NCI-H460 (cell line): ENCODE measurements at places on chromosomes 4 and X.

- no peak for DNase-seq
These were observed 15.7 kb downstream of the MSX1 start for GRCh38 chr4:4875147-4875546.

- DNase-seq = no peak
These were observed 60.1 kb downstream of the LRP2BP start for GRCh38 chr4:185335579-185335978.

DNA sequence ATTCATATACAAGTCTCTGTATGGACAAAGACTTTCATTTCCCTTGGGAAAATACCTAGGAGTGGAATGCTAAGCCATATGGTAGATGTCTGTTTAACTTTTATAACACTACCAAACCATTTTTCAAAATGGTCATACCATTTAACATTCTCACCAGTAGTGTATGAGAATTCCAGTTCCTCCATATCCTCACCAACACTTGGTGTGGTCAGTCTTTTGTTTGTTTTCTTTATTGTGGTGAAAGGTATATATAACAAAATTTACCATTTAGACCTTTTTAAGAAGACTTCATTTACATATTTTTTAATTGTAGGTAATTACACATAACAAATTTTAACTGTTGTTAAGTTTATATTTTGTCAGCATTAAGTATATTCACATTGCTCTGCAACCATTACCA, 12.7 kb upstream of the APLN start:
- no peak for DNase-seq

- no peak for DNase-seq
These were observed 36.7 kb upstream of the GRXCR1 start for GRCh38 chr4:42855779-42856178.

- DNase-seq = no peak
These were observed 760.2 kb upstream of the AADAT start for GRCh38 chr4:170849969-170850368.
